Tibial nerve (tissue), 4 donors: ENCODE measurements at places on chromosomes 6 and 20.

GRCh38 chr6:158923805-158924498, 76.0 kb downstream of the RSPH3 start:
- no peak for DNase-seq

- no peak for DNase-seq
Observed at GRCh38 chr6:136011475-136011874, 160.0 kb downstream of the PDE7B start.

GRCh38 chr6:148287623-148288333, 54.9 kb upstream of the SASH1 start:
- no peak for DNase-seq

- no peak for DNase-seq
Observed at GRCh38 chr6:37305841-37306425, 47.9 kb upstream of the RNF8 start.

DNA sequence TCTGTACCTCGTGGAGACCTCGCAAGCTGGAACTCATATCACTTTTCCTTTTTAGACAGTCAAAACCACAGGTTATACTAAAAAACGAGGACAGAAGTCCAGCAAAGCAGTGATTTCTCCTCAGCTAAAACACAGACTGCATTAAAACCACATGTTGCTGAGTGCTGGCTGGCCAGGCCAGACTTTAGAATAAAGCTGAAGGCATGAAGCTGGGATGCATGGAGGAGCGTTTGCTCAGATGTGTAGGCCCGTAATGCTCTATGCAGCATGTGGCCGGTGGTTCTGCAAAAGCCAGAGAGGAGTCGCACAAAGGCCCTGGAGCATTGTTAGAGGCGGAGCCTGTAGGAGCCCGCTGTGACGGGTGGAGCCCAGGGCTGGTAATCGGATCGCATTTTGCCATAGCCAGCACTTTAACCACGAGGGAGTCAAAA, 83.6 kb downstream of the SMOC2 start:
- DNase-seq: no peak

GRCh38 chr6:39338397-39338796, 15.9 kb upstream of the KCNK16 start:
- no peak for DNase-seq

DNA sequence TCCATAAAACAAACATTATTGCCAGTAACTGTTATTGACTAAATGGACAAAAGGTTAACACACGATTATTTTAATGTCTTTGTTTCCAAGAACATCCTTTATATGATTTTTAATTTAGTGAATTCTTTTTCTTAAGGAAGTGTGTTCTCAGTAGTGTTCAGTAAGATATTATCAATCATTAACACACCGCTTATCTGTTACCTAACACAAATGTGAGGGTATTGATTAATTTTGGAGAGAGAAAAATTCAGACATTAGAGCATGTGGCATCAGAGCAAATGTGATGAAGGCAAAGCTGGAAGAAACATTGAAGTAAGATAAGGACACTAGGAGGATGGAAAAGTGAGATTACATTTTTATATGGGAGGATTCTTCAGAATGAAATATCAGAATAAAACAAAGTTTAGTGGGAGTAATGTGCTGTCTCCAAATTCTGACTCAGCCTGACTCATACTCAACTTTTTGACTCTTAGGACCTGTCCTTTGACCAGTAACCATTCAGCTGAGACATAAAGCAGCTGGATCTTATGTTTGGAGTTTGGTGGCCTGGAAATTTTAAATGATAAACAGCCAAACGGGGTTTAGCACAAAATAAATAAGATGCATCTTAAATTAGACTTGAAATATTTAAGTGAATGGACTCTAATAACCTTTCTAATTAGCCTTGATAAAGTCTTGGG, 348.6 kb downstream of the CD109 start:
- no peak for DNase-seq

GRCh38 chr6:121694389-121694788, 258.9 kb downstream of the GJA1 start:
- DNase-seq: no peak

GRCh38 chr6:4413073-4413472, 277.7 kb upstream of the ECI2 start:
- no peak for DNase-seq
